ENCODE measurements at places on chromosomes 3 and 15.

DNA sequence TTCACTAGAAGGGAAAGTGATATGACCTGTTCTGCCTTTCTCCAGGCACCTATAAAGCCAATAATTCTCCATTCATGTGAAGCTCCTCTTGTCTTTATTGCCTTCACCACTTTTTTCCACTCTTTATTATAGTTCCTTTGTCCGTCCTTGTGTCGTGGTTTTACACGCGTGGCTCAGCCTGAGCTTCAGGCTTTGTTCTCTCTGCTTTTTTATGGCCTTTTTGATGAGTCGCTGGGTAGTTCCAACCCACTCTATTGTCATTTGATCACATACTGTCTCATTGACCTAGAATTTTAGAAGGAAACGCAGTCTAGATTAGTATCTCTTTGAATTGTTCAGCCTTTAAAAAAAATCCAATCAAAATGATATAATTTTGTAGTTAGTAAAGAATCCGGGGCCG, 403.2 kb downstream of the PTPRG start:
- DNase-seq, result no peak

GRCh38 chr3:94150113-94150512, 87.3 kb downstream of the NSUN3 start:
- no peak for DNase-seq

DNA sequence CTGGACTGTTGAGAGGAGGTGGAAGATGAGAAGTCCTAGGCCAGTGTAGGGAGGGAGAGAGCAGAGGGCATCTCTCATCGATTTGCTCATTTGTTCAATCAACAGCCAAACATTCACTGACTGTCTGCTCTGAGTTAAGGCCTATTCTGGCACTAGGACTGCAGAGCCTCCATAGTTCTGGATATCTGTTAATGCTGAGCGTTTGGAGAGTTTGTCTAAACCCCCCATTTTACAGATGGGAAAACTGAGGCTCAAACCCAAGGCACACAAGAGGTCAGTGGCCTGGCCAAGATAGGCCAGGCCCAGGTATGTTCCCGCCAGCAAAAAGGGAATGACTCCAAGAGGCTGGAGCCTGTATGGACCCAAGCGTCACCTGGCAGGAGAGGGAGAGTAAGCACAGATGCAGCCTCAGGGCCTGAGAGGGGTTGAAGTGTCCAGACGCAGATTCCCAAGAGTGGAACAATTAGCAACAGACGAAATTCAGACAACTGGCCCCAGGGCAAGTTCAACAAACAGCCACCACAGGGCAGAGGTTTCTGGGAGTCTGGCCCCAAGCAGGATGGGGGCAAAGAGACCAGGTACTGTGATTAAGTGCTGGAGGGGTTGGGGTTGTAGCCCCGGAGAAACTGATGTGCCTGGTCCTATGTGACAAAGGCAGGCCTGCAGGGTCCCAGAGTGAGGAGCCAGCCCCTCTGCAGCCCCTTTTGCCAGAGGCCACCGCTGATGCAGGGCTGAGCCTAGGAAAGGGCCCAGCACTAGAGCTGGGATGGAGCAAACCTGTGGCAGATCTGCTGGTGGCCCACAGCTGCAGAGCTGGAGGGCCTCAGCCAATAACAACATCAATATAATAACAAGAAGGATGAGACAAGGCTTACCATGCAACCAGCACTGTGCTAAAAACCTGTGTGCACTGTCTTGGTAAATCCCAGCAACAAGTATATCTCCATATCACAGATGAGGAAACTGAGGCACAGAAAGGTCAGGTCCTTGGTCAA, 245.1 kb upstream of the TLE3 start:
- no peak for DNase-seq

- no peak for DNase-seq
Observed at GRCh38 chr3:180382638-180383180, 219.3 kb upstream of the TTC14 start.

- DNase-seq, result no peak
Observed at GRCh38 chr15:68512598-68512997, 66.2 kb upstream of the CORO2B start.

GRCh38 chr3:10956986-10957385, 35.6 kb upstream of the SLC6A1 start:
- no peak for DNase-seq

GRCh38 chr15:48442011-48442410, 110.8 kb downstream of the DUT start:
- no peak for DNase-seq
